ENCODE measurements at places on chromosomes 11 and 22.

- DNase-seq: no peak
These were observed 8.0 kb downstream of the NAGA start for GRCh38 chr22:42062506-42063170.

- no peak for DNase-seq
These were observed 68.5 kb upstream of the NARS2 start for GRCh38 chr11:78642979-78643675.

DNA sequence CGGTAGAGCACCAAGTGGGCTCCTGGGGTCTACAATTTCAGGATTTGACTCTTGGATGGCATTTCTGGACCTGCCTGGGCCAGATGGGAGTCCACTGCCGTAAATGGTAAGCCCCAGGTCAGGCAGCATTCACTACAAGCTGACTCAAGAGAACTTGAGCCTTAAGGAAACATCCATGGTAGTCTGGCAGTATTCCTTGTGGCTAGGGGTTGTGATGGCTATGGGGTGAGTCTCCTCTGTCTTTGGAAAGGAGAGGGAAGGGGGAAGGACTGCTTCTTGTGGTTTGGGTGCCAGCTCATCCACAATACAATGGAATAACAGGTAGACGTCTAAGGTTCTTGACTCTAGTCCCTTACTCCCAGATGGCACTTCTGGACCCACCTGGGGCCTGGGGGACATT, 32.3 kb upstream of the POU2AF2 start:
- no peak for DNase-seq

- no peak for DNase-seq
These were observed 6.5 kb upstream of the ST3GAL4 start for GRCh38 chr11:126348806-126349582.

DNA sequence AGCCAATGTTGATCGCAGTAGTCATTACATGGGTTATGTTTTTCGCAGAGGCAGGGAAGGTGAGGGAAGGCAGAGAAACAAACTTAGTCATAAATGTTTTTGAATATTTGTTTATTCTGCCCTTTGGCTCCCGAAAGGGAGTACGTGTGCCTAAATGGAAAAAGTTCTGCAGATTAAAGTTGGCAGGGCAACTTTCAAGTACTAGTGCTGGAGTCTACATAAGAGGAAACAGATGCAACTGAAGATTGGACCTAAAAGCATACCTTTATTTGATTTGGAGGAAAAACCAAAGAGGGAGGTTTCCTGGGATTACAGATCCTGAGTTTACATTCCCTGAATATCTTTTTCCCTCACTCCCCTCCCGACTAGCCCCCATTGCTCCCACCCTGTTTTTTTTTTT, 5.7 kb downstream of the HSD17B12 start:
- DNase-seq: no peak

DNA sequence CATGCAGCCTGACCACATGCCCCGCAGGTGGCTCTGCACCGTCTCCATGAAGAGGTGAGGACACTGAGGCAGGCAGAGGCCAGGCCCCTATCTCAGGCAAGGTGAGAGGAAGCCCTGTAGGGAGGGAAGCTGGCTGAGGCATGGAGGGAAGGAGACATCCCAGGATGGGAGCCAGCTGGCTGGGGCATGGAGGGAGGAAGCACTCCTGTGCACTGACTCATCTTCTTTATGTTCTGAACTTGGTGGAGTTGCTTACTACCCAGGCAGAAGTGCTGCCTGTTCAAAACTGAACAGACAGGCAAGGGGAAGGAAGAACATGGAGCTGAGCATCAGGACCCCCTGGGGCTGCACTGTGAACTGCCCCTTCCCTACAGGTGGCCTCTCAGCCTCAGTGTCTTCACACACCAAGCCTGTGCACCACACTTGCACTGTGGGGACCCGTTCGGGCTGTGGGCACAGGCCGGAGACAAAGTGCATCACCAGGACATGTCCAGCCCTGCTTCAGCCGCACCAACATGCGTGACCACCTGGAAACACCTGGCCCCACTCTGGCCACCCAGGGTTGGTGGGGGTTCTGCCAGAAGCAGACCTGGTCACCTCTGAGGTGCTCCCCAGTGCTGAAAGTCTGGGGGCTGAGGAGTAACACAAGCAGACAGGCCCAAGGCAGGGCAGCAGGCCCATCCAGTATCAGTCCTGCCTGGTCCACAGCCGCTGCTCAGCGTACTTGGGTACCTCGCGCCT, 55.5 kb downstream of the DGCR2 start:
- DNase-seq: peak; percentile 77

DNA sequence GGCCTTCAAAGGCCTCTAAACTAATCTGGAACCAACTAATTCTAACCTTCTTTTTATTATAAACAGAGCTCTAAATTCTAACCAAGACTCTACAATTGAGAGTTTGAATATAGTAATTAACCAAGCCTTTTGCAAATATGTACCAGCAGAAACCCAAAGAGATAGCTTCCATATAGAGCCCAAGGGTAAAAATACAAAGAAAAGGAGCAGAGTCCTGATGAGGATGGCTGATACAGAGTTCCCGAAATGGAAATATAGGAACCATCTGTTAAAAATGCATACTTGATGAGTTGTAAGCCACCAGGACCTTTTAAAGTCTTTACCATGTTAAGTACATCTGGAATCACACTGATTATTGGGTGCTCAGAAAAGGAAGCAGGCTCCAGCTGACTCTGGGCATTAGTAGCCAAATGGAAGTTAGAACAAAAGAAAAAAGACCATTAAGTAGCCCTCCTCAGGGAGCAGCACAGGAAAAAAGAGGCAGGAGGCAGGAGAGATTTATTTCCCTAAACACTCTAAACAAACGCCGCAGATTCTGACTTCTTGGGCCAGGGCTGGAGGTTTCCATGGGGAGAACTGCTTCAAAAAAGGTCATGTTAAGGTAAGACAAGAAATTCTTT, 463.1 kb upstream of the FAT3 start:
- DNase-seq: no peak

DNA sequence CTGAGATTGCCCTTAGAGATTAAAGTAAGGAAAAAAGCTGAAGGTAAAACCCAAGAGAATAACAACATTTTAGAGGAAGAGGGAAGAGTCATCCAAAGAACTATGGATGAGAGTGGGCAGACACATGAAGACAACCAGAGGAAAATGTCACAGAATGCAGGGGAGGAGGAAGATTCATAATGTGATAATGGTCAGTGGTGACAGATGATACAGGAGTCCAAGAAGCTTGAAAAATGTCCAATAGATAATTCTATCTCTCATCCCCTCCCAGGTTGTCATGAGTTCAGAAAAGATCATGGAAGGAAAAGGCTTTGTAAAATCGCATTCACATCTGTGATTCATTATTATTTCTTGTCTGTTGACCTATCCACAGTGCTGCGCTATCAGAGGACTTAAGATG, 282.3 kb upstream of the CCDC90B start:
- DNase-seq: no peak

DNA sequence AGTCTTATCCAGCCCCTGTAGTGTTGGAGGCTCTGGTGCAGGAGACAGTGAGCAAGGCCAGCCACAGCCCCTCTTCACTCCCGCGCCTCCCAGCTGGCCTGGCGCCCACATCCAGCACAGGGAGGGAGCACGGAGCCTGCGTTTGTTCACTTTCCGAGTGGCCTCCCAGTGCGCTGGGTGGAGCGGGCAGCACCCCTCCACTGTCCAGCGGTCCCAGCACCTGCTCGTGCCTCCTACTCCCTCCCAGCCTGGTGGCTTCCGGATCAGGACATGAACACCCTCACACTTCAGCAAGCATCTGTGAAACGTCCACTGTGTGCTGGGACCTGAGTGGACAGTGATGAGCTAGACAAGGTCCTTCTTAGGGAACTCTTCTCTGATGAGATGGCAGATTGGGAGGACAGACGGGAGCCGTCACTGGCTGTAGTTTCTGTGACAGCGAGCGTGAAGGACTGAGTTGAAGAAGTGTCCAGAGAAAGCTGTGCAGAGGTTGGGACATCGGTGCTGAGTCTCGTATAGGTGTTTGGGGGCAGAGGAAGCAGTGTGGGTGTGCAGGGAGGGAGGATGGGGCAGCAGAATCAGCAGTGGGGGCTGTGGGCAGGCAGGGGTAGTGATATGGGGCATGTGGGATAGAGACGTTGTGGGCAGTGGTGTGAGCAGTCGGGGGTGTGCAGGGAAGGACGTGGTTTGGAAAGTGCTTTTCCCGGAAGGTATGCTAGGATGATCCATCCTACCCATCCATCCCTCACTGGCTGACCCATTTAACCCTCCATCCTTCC, 256.8 kb downstream of the TBC1D22A start:
- DNase-seq: no peak

- no peak for DNase-seq
These were observed at the start of gene TNNT3 for GRCh38 chr11:1919391-1920127. TSS of gene TNNT3 (plus strand) at chr11:1919703. CDS start at chr11:1922875, 3,172 bp downstream.

- DNase-seq: no peak
These were observed 166.8 kb upstream of the MTNR1B start for GRCh38 chr11:92802644-92803043.

- DNase-seq: peak; percentile 44
These were observed 48.4 kb downstream of the CDKN1C start for GRCh38 chr11:2837096-2837601.

GRCh38 chr11:68643585-68643984, 40.8 kb upstream of the GAL start:
- no peak for DNase-seq
